ENCODE measurements at places on chromosomes 12 and 14. TPM values are rescaled to one million over a fixed set of nuclear protein-coding genes. Genes with fewer than 3 reads are reported as not detected.

ATF7IP gene
- total RNA-seq = 55.7 TPM

GRCh38 chr14:64824471-64824870 lies 55.2 kb downstream of the SPTB start:
- no peak for DNase-seq

GRCh38 chr14:87158283-87158682 lies 834.7 kb downstream of the GALC start:
- DNase-seq = no peak

DNA sequence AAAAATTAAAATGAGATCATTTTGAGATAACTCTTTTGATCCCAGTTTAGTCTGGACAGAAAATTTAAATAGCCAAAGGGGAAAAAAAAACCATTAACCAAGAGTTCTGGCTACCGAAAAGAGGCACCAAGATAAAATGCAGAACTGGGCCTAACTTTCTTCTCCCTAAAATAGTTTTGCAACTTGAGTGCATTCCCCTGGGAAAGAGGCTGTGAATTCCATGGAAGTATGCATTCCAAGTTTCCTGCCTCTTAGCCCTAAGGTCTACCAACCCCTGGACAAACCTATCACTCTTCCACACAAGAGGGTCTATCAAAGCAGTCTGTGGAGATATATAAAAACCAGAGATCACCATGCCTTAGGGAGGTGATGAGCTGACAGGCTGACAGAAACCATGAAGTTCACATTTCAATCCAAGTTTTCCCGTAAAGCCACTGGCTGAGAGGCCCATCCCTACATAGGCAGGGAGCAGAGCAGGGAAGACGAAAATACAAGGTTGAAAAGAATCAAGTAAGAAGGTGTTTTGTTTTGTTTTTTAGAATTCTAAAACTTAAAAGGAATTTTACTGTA lies 33.8 kb downstream of the DCP1B start:
- no peak for DNase-seq

DNA sequence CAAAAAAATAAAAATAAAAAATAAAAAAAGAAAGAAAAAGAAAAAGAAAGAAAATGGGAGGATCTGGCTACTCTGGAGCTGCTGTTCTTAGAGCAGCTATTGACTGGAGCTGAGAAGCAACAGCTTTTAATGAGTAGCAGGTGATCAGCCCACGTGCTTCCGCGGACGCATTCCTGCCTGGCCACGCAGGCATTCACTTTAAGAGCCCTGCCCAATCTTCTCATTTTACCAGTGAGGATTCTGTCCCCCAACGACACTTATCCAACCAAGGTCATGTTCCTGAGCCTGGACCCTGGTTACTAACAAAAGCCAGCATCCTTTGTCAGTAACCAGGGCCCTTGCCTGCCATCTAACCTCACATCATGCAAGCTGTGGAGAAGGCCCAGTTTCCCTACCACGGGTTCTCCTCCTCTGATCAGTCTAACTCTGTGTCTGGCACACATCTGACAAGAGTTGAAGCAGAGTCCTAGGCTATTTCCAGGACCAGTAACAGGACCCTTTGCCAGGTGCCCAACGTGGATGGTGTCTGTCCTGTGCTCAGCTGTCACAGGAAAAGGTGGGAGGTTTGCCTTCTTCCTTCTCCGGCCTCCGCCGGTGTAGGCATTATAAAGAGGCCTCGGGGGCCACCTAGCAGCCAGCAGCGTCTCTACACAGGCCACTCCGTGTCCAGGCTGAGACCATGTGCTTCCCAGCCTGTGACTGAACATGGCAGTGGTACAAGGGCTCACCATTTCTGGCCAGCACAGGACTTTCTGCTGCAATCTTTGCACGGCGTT lies 60.9 kb upstream of the GPATCH2L start:
- no peak for DNase-seq

- no peak for DNase-seq
These were observed 123.1 kb downstream of the GALC start for GRCh38 chr14:87869619-87870583.

- no peak for DNase-seq
These were observed 66.7 kb downstream of the CCER1 start for GRCh38 chr12:90888316-90888715.

GRCh38 chr12:117210266-117210918 lies 20.1 kb upstream of the FBXO21 start:
- no peak for DNase-seq

GRCh38 chr14:95221531-95221930 lies 64.2 kb upstream of the DICER1 start:
- no peak for DNase-seq

DNA sequence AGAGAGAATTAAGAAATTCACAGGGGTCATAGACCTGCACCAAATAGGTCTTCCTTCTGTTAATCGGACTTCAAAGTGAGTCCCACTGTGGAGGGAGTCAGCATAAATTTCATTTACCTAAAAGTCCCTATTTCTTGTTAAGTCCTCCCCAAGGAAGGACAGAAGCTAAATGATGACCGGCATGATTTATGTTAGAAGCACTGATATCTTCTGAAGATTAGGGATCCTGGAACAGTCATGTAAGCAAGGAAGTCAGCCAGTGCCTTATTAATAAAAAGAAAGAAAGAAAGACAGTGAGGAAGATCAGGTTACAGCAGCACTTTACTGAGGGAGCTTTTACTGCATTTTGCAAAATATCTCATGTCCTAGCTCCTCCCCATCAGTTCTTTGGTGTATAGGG lies 287.5 kb downstream of the FOXG1 start:
- no peak for DNase-seq

DNA sequence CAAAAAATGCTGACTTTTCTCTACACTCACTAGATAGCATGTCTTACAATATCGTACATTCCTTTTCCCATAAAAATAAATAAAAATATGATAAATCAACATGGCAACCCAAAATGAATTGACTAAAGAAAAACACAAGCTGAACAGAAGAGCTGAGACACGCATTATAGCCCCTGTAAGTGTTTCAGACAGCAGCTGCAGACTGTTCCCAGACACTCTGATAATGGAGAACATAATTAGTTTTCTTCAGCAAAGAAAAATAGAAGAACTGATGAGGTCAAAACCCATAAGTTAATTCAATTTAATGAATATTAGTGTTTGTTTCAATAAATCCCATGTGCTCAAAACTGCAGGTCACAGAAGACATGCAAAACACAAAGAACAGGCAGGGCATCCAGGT lies 23.8 kb downstream of the ST8SIA1 start:
- DNase-seq = no peak

DNA sequence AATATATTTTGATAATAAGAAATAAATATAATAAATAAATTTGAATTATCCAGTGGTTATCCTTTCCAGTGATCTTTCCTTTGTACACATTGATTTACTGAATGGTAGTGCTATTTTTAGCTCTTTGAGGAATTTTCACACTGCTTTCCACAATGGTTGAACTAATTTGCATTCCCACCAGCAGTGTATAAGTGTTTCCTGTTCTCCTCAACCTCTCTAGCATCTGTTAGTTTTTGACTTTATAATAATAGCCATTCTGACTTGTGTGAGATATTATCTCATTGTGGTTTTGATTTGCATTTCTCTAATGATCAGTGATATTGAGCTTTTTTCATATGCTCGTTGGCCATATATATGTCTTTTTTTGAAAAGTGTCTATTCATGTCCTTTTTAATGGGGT lies 333.7 kb downstream of the RAD51B start:
- no peak for DNase-seq

DNA sequence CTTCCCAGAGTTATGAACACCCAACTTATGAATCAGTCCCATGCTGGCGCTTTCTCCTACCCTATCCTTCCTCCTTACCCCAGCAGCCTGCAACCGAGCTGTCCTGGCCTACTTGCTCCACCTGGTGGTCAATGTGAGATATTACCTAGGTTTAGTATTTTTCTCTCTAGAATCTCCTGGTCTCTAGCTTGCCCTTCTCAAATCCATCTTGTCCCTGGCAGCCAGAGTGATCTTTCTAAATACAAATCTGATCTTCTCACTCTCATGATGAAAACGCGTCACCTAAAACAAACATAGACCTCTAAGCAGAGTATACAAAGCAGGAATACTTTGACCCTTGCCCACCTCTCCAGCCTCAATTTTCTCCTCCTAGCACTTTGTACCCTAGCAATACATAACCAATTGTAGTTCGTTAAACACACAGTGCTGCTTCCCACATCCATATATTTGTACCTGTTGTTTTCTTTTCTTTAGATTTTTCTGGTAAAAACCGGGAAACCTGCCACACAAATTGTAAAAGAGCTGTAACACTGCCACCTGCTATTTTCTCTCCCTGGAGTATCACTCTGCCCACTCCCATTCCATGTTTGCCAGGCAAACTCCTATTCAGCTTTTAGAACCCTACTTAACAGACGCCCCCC lies 20.0 kb upstream of the TCP11L2 start:
- DNase-seq = peak; percentile 57

DNA sequence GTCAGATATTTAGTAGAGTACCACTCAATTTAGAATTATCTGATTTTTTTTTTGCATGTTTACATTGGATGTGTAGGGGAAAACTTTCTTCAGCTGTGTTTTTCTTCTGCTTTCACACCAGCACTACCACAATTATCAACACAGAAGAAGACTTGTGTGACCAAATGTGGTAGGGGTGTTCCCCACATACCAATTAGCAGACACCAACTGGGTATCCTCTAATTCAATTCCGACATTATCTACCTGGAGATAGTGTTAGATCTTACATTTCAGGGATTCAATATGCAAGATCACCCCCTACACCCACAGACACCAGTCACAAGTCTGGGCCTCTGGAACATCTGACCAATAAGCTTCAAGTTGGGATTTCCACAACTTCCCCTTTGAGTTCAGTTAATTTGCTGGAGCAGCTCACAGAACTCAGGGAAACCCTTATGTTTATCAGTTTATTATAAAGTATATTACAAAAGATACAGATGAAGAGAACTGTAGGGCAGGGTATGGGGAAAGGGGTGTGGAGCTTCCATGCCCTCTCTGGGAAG lies 4.1 kb upstream of the KLRG1 start:
- no peak for DNase-seq

DNA sequence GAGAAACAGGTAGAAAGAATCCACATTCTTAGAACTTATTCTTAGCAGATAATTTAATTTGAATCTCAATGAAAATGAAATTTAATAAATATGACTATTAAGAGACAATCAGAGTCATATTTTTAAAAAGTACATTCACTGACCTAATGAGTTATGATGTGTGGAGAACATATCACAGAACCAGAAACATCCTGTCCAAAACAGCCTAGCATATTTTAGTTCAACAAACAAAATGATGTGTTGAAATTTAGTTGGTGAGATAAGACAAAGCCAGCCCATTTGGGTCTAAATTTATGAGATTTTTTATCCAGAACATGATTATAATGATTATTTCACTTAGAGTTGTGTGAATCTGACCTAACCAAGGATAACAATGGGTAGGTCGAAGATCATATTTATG lies 25.8 kb downstream of the GABARAPL1 start:
- DNase-seq = no peak

GRCh38 chr14:37641117-37641516 lies 45.7 kb downstream of the TTC6 start:
- DNase-seq = no peak
